Muscle of leg (tissue), 16 donors: ENCODE measurements at places on chromosomes 7 and 10.
A peak's percentile ranks its signal among the peaks of the same experiment; 100 is the strongest.

- no peak for DNase-seq
Measured at GRCh38 chr7:42596737-42597136, 315.1 kb downstream of the C7orf25 start.

- DNase-seq: no peak
Measured at GRCh38 chr7:46126675-46127300, 205.7 kb upstream of the IGFBP3 start.

DNA sequence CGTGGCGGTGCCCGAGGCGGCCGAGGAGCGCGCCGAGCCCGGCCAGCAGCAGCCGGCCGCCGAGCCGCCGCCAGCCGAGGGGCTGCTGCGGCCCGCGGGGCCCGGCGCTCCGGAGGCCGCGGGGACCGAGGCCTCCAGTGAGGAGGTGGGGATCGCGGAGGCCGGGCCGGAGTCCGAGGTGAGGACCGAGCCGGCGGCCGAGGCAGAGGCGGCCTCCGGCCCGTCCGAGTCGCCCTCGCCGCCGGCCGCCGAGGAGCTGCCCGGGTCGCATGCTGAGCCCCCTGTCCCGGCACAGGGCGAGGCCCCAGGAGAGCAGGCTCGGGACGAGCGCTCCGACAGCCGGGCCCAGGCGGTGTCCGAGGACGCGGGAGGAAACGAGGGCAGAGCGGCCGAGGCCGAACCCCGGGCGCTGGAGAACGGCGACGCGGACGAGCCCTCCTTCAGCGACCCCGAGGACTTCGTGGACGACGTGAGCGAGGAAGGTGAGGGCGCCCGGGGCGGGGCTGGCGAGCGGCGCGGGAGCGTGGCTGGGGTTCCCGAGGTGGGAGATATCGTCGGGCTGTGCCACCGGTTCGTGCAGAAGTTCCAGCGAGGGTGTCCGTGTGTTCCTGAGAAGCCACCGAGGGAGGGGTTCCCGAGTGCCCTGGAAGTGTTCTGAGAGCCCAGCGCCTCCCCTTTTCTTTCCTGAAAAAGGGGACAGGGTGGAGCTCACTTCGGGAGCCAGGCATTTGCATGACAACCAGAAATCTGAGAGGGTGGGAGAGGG is 495 bp downstream of the EIF3B start:
- no peak for DNase-seq

GRCh38 chr10:72336259-72337038 is 18.3 kb downstream of the DNAJB12 start:
- DNase-seq: no peak

DNA sequence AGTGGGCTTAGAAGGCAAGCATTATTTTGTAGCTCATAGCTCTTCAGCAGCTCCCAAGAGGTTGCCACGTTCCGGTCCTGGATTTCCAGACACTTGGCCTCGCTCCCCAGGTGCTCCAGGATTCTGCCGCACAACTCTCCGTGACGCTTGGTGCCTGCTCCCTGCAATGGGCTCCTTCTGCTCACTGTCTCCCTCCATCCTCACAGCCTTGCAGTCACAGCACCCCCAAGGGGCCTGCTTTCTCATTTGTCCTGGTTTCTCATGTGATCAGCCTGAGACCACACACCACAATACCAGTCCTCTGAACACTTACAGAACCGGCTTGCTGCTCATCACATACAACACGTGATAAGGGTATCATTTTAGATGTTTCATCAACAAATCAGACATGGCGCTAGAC is 9.8 kb downstream of the IGFBP3 start:
- DNase-seq: peak; percentile 33

DNA sequence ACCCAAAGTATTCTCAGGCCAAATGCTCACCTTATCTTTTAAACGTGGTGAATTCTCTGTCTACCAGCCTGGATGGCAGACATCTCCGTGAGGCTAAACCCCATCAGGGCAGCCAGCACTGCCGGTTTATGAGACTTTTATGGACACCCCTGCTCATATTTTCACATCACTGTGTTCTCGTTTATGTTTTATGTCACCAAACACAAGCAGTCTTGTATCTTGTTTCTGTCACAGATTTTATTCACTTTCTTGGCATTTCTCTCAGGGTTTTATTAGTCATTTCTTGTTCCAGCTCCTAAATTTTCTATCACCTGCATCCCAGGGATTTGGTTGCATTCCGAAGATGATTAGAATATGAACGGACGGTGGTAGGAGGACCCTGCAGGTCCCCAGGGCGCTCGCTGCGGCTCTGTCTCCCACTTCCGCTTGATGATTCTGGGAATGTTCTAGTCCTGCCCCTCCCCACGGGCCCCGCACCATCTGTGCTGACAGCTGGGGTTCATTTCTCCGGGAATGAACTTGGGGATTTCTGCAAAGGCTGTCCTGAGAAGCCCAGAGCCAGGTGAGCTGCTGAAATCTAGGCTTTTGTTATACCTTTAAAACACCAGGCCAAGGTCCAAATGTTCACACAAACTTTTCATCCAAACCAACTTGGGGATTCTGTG is 217.6 kb downstream of the GFRA1 start:
- peak; percentile 76 for DNase-seq

DNA sequence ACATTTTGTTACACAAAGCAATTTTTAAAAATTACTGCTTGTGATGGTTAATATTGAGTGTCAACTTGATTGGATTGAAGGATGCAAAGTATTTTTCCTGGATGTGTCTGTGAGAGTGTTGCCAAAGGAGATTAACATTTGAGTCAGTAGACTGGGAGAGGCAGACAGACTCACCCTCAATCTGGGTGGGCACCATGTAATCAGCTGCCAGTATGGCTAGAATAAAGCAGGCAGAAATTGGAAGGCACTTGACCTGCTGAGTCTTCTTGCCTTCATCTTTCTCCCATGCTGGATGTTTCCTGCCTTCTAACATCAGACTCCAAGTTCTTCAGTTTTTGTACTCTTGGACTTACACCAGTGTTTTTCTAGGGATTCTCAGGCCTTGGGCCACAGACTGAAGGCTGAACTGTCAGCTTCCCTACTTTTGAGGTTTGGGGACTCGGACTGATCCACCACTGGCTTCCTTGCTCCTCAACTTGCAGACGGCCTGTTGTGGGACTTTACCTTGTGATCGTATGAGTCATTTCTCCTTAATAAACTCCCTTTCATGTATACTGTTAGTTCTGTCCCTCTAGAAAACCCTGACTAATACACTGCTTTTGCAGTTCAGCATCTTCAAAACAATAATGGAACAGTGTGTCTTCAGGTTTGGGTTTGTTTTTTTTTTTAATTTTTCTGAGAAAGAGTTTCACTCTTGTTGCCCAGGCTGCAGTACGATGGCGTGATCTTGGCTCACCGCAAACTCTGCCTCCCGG is 244.1 kb upstream of the SEMA3C start:
- no peak for DNase-seq

- DNase-seq: no peak
Measured at GRCh38 chr7:95776561-95777185, 4.3 kb downstream of the DYNC1I1 start.

- DNase-seq: peak; percentile 88
Measured at GRCh38 chr7:55641273-55641691, 69.0 kb upstream of the VOPP1 start.
